ENCODE measurements at places on chromosomes 11 and 22.

DNA sequence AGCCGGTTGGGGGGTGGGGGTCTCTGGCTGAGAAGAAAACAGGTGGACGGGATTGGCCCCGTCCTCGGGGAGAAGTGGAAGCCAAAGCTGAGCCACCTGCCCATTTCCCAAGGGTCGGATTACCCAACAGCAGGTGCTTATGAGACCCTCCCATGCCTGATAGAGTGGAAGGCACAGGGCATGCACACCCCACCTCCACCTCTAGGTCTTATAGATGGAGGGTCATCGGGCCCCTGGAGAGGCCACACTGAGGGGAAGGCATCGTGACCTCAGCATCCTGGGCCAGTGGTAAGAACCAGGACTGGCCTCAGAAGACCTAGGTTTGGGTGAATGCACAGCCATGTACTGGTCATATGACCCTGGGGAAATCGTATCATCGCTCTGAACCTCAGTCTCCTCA, 85.9 kb downstream of the BUD13 start:
- DNase-seq, result peak; percentile 44

DNA sequence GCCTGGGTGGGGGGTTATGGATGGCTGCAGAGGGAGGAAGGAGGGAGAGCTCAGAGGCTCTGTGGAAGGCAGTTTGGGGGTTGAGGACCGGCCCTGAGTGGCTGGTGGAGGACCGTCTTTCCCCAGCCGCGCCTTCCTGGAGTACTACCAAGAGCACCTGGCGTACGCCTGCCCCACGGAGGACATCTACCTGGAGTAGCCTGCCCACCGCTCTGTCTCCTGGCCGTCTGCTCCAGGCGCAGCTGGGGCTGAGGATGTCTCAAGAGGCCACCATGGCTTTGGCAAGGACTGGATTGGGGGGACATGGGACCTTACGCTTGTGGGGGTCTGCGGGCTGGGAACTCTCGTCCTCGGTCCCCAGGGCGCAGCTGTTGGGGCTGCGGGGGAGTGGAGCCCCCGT, 10.0 kb downstream of the MAPK8IP2 start:
- DNase-seq, result no peak

GRCh38 chr11:92409956-92410355, 185.3 kb downstream of the FAT3 start:
- no peak for DNase-seq

GRCh38 chr22:24003887-24004286, 1.4 kb downstream of the GSTT4 start:
- DNase-seq, result peak; percentile 28

DNA sequence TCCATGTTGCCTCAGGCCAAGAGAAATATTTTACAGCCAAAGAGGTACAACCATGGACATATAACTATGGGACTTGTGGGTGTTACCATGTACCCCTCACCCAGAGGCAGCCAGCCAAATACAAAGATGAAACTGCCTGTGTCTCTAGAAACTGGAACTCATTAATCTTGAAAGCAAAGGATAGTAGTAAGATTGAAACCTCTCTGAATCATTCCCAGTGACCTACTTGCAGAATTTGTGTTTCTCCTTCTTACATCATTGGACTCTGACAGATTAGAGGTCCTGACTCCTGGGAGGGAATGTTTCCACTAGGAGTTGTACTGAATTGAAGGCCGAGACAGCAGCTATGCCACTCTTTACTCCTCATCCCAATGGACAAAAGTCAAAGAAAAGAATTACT, 257.4 kb upstream of the UBASH3B start:
- no peak for DNase-seq

DNA sequence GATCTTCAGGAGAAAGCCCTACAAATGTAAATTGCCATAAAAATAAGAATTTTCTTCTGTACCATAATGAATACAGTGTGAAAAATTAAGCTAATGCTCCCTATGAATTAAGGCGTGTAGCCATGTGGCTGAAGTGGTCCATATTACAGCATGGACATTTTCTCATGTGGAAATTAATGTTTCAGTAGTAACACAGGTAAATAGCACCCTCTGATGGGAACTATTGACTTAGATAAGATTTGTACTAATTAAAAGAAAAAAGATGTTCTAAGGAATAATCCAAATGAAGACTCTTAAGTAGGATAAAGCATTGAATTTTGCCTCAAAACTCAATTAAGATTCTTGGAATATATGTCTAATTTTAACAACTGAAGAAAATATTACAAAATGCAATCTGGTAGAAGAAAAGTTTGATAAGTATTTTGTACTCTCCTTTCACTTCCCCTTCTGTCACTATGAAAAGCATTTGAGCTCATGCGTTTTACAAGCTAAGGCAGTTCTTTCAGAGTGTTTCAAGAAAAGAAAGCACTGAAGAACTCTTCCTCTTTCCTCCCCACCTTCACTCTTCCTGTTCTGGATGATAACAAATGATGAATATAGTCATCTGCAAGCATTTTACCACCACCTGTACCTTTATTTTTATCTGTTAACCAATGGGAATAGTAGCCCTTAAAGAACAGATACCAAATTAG, 9.9 kb upstream of the OR8D2 start:
- DNase-seq, result no peak

DNA sequence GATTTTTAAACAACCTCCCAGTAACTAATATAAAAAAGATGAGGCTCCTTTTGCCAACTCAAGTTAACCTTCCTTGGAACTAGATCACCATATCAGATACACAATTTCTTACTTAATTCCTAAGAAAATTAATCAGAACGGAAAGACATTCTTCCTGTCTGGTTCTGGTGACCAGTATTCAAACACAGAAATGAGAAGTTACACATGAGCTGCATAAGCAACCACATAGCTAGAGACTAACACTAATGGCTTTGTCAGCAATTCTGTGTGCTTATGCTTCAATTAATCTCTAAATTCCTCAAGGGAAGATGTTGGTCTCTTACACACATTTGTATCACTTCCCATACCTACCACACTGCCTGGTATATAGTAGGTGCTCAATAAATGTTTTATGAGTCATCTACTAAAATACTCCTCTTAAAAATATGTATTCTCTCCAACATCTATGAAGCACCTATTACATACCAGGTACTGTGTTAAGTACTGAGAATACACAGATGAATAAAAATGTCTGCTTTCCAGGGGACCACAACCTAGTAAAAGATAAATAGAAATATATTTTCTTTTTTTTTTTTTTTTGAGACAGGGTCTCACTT, 54.5 kb downstream of the GAB2 start:
- no peak for DNase-seq

DNA sequence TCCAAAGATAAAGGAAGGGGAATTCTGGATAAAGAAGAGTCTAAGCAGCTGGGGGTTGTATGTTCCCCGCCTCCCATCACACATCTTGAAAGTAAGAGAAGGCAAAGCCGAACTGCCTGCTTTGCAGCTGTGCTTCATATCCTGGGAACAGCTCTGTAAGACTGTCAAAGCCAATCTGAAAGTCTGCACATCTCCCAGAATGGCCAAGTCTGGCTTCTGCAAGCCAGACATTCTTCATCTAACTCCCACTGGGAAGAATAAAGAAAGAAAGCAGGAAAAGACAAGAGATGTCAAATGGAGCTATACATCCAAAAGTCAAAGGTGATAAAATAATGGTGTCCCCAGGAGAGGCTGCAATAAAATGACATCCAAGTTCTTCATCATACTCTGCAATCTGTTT, 15.4 kb downstream of the MORC2 start:
- no peak for DNase-seq

DNA sequence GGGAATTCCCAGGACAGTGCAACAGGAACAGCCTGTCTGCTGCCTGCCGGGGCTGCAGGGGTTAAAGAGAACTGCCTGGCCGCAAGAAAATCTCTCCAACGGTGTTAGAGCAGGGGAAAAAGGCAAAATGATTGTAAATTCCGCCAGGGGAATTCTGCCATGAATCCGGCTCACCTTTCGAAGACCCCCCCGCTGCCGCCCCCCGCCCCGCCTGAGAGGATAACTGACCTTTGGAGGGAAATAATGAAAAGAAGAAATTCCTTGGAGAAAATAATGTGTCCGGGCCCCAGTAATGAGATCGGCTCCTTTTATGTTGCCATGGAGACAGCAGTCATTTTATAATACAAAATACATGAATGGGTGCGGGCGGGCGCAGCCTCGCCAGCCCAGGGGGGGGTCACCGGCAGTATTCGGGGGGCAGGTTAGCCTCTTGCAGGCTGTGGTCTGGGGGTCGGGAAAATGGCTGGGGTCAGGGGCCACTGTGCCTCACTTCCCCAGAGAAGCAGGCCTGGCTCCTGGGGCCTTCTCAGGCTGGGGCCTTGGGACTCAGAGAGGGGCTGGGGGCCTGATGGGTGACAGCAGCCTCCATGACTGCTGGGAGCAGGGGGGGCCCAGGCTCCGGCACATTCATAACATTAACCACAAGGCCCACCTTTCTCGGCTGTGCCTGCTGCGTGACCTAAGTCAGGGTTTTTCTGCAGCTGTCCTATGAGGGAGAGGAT, 228.1 kb downstream of the MN1 start:
- no peak for DNase-seq

Measured in D341Med (cell line).